Activated CD4-positive, alpha-beta T cell treated with anti-CD3 and anti-CD28 coated beads for 1 hour (primary cell): ENCODE measurements at places on chromosomes 7 and 10.

- DNase-seq, result no peak
Observed at GRCh38 chr10:93813507-93814465, 56.0 kb downstream of the LGI1 start.

DNA sequence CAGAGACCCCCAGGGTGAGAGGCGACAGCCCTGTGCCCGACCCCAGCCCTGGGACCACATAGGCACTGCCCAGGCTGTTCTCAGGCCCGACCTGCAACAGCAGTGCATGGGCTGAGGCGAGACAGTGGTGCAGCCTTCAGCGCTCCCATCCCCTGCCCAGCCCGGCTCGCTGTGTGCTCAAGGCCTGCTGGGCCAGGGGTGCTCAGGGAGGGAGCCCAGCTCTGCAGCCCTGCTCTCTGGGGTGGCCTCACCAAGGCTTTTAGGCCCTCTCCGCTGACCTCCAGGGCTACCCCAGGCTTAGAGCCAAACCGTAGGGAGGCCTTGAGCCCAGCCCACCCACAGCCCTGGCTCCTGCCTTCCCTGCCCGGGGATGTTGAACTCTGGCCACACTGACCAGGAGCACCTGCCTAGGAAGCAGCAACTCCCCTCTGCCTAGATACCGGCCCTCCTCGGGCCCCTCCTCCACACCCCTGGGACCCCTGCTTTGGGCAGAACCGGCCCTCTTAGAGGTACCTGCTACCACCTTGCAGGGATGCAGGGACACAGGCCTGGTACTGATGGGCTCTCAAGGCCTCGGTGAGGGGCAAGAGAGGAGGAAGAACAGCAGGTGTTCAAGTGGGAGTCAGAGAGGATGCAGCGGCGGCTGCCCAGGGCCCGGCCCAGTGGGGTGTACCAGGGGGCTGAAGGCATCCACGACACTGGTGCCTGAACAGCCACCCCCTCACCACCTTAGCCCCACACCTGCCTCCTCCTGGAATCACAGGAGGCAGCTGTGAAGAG lies 231.5 kb downstream of the ELFN1 start:
- no peak for DNase-seq

GRCh38 chr10:71765176-71765904 lies 8.0 kb downstream of the VSIR start:
- DNase-seq, result no peak

DNA sequence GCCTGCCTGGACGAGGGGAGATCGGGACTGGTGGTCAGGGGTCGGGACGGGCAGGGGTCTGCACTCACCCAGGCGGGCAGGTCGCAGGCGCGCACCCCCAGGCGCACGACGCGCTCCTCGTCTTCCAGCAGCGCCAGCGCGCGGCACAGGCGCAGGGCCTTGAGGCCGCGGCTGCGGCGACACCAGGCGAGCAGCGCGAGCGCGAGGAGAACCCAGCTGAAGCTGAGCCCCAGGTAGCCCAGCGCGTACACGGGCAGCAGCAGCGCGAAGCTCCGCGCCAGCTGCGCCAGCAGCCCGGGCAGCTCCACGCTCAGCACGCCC lies 328 bp downstream of the ESYT2 start:
- DNase-seq, result peak; percentile 66

DNA sequence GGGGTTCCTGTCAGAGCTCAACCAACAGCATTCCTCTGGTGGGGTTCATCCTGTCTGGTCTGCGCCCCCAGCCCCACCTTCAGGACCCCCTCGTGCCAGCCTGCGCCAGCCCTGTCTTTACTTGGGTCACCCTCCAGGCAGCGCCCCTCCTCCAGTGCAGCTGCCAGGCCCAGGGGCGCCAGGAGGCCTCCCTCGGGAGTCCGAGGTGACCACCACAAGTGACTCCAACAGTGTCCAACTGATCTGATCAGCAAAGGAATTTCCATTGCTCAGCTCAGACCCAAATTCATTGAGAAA lies 10.6 kb downstream of the WDR86 start:
- DNase-seq, result no peak

DNA sequence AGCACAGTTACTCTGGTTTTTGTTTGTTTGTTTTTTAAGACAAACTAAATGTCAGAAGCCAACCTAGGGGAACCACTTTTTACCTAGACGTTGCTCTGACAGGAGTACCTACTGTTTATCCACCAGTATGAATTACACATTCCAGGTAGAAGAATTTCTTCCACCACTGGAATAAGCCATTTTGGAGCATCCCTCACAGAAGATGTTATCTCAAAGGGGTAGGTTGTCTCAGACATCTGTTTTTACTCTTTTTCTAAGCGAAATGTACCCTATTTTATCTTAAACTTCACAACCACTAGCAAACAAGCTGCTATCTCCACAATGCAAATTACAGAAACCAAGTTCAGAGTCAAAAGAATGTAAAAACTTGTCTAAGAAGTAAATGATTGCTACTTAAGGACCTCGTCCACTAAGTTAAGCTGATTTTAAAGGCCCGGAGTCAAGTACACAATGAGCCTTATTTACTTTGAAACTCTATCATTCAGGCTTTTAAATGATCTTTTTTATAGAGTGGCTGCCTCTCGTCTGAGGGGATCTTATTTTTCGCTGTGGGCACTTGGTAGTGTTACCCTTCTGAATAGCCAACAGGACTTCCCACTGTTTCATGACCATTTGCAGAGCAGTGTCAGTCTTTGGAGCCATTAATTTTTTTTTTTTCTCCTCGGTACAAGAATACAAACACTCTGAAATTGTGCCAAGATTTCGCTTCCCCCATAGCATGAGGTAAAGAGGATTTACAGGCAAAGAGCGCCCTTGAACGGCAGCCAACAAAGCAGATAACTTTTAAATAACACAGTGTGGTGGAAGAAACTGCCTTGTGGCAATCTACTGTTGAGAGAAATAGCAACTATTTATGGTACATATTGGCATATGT lies 15.7 kb upstream of the ARMC3 start:
- no peak for DNase-seq

- no peak for DNase-seq
Observed at GRCh38 chr10:71582019-71582418, 137.6 kb downstream of the C10orf105 start.

DNA sequence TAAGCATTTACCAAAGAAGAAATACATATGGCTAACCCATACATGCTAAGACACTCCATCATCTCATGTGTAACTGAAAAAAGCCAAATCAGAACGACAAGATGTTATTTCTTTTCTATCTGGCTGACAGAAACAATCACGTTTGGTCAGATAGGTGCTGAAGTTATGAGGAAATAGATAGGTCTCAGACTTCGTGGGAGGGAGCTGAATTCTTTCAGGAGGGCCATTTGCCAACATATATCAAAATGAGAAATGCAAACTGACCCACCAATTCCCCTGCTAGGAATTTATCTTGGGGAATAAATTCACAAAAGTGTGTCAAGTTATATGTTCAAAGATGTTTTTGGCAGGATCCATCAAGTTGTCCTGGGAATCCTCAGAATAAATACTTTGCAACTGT lies 32.6 kb downstream of the SH3PXD2A start:
- no peak for DNase-seq

DNA sequence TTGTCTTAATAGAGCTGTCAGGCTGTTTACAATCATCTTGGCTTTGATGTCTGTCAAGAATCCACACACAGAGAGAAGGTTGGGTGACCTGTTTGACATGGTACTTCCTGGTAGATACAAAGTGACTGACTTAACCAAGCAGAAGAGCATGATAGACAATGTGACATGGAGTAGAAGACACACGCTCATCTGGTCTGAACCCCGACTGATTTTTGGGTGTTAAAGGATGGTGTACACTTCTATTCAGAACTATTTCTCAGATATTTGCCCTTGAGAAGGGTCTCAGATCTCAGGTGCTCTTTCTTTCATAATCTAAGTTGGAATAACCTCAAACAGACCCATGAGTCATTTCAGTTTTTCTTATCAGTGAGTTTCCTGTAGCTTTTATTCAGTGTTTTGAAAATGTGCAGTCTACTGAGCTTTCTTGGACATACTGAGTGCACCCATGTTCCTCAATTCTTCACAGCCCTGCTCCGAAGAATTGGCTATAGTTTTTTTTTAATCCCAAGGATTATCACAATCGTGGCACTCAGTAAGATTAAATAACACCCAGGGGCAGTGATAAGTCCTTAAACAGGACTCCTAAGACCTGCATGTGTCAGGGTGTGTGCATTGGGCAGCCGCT lies 46.4 kb upstream of the NXPH1 start:
- DNase-seq, result no peak
